Endodermal cell (in vitro differentiated cells): ENCODE measurements at places on chromosomes 7 and 10. TPM values are rescaled to one million over a fixed set of nuclear protein-coding genes. Genes with fewer than 3 reads are reported as not detected.
A peak's percentile ranks its signal among the peaks of the same experiment; 100 is the strongest.

GRCh38 chr10:25036381-25036780, 20.0 kb downstream of the THNSL1 start:
- DNase-seq: no peak

- no peak for DNase-seq
Measured at GRCh38 chr7:87414794-87415188, 60.7 kb downstream of the ABCB4 start.

DNA sequence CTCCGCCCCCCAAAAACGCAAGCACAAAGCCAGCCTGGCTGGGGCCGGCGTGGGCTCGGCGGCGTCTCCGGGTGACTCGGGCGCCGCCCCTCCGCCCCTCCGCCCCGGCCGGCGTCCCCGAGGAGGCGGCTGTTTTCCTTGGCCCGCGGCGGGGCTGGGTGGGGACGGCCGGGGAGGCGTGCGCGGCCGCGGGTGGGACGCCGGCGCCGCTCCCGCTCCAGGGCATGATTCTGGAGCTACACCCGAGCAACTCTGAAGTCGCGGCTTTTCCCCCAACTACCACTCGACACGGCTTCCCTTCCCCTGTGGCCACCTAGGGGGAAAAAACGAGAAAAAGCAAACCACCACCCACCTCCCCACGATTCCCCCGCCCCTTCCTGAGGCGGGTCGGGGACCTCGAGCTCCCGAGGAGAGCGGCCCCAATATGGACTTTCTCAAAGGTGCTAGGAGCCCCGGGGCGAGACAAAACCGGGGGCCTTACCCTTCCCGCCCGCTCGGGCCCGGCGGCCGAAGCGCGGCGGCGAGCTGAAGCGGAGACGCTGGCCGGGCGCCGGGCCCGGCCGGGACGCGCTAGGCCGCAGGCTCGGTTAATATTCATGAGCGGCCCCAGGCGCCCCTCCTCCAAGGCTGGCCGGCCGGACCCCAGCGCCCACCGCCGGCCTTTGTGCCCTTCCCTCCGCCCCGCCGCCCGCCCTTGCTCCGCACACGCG, 856 bp downstream of the ARHGAP21 start:
- DNase-seq: peak; percentile 82

DNA sequence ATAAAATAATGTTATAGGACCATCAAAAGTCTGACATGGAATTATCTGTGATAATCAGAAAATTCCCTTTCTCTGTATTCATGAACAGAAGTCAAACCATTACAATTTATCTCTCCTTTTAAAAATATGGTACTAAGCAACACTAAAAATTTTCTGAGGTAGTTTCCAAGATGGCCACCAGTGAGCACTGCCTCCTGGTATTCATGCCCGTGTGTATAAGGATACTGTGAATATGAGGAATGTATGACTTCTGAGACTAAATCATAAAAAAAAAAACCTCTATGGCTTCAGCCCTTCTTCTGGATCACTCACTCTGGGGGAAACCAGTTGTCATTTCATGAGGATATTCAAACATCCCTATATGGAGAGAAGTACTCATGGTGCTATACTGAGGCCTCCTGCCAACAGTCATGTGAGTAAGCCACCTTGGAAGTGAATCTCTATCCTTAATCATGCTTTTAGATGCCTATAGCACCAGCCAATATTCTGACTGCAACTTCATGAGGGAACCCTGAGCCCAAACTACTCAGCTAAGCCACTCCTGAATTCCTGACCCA, 41.1 kb downstream of the SIRT1 start:
- DNase-seq: no peak

The AGBL3 gene
- 2.6 and 3.1 TPM in 2 replicates for total RNA-seq
